Colonic mucosa (tissue), 4 donors: ENCODE measurements at places on chromosomes 1 and 21.

DNA sequence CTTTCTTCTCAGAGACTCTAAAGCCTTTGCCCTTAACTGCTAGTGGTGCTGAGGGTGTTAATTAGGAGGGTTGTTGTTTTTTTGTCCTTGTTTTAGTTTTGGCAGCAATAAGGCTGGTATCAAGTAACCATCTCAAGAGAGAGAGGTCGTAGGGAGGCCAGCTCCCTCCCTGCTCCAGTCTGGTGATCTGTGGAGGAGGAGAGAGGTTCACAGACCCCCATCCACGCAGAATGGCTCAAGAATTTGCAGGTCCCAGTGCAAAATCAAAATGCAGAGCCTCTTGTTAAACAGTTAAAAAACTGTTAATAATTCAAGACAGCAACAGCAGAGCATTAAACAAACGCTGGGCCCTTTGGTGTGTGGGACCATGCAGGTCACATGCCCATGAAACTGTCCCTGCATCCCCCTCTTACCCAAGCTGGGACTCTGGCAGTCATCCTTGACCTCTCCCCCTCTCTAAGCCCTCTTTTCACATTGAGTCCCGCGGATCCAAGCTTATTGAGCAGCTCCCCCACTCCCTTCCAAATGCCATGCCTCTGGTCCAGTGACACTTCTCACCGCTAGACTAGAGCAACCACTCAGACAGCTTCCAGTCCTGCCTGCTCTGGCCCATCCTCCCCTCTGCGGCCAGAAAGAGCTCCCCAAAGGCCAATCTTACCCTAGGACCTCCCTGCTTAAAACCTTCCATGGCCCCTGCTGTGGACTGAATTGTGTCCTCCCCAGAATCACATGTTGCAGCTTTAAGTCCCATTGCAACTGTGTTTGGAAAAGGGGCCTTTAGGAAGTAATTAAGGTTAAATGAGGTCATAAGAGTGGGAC lies 47.7 kb upstream of the RPL11 start:
- H3K4me1 ChIP-seq: no peaks in the 10 kb centered on the region
- no peak for DNase-seq
- H3K36me3 ChIP-seq: no peaks in the 10 kb centered on the region
- no peak overlapping the region for H3K27ac ChIP-seq

DNA sequence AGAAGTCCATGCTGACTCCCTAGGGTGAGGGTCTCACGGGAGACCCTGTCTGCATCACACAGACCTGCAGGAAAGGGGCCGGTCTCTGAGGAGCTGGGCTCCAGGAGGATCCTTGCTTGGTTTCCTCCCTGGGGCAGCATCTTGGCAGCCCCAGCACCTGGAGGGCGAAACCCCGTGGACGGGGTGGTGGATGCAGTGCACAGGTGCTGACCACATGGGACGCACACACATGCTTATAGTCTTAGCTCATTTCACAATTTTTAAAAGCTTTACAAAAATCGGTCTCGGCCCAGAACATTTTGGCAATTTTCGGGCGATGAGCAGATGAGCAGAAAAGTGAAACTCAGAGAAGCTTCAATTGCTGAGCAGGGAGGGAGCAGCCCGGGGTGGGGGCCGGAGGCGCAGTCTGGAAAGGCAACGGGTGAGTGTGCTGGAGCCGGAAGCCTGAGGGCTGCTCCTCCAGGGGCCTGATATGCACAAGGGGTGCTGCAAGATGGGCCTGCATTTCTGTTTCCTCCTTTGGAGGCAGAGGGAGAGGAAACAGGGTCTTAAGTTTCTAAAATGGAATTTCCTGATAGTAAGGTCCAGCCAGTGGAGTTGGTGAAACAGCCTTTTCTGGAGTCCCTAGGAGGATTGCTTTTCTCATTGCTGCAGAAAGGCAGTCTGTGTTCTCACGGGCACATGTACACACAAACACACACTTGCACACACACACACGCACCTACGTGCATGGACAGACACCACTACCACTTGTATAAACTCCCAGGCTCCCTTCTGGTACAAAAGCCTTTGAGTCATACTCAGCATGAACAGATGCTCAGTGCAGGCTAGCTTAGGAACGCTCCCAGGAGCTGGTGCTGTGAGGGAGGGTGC lies 60.6 kb downstream of the SCCPDH start:
- H3K27ac ChIP-seq: no peak overlapping the region
- no peaks in the 10 kb centered on the region for H3K36me3 ChIP-seq
- H3K4me1 ChIP-seq: peaks cover 3% of the 10 kb centered on the region
- H3K4me3 ChIP-seq: no peak overlapping the region
- no peaks in the 10 kb centered on the region for H3K27me3 ChIP-seq
- no peak for DNase-seq

DNA sequence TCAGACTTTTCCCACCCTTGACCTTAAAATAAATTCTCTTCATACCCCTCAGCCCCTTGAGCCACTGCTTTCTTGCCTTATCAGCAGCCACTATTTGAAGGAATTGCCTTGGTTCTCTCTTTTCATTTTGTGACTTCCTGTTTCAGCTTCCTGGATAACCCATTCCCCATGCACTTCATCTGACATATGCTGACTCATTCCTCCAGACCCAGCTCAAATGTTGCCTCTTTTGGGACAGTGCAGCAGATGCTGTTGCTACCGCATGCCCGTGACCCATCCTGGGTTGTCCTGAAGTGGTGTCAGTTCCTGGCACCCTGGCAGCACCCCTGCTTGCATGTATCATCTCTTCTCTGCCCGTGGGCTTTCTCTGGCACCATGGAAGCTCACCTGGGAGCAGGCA lies 496.1 kb downstream of the PTPRU start:
- H3K4me1 ChIP-seq: no peaks in the 10 kb centered on the region
- DNase-seq: no peak
- no peak overlapping the region for H3K27ac ChIP-seq

DNA sequence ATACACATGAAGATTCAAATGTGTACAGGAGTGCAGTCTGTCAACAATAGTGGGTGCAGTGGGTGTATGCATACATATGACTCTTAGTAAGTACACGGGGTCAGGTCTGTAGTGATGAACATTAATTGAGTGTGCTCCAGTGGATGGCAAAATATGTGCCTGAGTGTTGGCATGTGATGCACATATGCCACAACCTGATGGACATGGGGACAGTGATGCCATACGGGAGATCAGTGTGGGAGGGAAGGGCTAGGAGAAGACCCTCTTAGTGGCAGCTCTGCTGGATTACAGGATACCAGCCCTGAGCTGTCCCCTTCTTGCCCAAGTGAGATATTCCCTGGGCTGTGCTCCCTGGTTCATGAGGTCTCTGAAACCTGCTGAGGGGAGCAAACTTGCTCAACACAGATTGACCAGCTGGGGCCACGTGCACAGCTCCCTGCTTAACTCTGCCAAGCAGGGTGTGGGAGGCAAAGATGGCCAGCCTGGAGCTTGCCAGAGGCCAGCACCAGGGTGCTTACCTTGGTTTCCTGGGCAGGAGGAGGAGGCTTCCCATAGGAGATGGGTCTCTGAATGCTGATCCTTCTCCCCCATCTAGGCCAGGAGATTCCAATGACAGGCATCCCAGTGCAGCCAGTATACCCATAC lies 2.2 kb downstream of the SHISA4 start:
- no peak overlapping the region for H3K4me3 ChIP-seq
- no peak overlapping the region for H3K27ac ChIP-seq
- DNase-seq: no peak
- H3K27me3 ChIP-seq: peaks cover 12% of the 10 kb centered on the region
- peaks cover 5% of the 10 kb centered on the region for H3K4me1 ChIP-seq

DNA sequence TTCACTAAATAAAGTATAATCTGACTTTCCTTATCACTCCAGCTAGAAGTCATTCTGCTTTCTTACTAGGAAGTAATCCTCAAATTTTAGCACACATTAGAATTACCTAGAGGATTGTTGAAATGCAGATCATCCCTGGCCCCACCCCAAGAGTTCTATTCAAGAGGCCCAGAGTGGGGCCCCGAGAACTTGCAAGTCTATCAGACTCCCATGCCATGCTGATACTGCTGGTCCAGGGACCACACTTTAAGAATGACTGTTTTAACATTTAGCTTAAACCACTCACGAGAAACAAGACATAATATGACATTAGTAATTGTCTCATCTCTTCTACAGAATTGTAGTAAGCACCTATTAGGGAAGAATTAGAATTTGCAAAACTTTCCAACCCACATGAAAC lies 7.7 kb upstream of the SYNJ1 start:
- no peak overlapping the region for H3K4me3 ChIP-seq
- H3K27me3 ChIP-seq: no peaks in the 10 kb centered on the region
- no peaks in the 10 kb centered on the region for H3K36me3 ChIP-seq
- H3K4me1 ChIP-seq: no peaks in the 10 kb centered on the region
- no peak for DNase-seq

- H3K4me1 ChIP-seq: no peaks in the 10 kb centered on the region
- no peaks in the 10 kb centered on the region for H3K36me3 ChIP-seq
- no peak for DNase-seq
- no peak overlapping the region for H3K4me3 ChIP-seq
These were observed 13.3 kb downstream of the TRPM2 start for GRCh38 chr21:44366586-44367211.

DNA sequence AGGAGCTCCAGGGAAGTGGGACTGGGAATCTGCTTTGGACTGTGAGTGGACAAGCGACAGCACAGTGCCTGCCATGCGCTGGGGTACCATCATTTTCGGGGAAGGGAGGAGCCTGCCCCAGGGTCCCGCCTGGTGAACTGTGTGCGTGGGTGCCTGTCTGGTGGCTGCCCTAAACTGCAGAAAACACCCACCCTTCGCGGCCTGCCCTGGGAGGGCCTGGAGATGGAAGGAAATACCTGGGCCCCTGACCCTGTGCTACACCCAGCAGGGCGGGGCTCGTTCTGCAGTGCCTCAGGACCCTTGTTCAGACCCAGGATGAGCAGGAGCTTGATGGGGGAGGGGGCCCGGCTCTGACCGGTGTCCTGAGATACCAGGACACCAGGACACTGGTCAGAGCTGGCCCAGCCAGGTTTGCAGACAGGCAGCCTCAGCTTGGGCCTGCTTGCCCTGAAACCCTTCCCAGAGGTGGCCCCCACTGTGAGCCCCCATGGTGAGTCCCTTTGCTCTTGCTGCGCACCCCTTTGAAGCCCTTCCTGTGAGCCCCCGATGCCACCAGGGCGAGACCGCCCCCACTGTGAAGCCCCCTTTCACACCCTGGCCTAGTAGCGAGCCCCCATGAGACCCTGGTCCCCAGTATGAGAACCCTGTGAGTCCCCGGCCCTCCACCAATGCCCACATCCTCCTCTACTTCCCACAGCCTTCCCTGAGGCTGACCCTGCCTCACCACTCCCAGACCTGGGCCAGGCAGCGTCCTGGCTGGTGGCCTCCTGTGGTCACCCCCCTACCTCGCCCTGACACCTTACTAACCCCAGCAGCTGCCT lies 2.6 kb downstream of the GJC2 start:
- H3K27ac ChIP-seq: no peak overlapping the region
- H3K4me1 ChIP-seq: no peaks in the 10 kb centered on the region
- no peak overlapping the region for H3K4me3 ChIP-seq
- DNase-seq: no peak
- H3K36me3 ChIP-seq: no peaks in the 10 kb centered on the region

GRCh38 chr21:9730866-9731265 lies 790.5 kb upstream of the TPTE start:
- H3K27ac ChIP-seq: no peak overlapping the region
- no peaks in the 10 kb centered on the region for H3K4me1 ChIP-seq
- DNase-seq: no peak
- H3K36me3 ChIP-seq: no peaks in the 10 kb centered on the region
- no peak overlapping the region for H3K4me3 ChIP-seq

- H3K27ac ChIP-seq: peak overlapping the region; percentile 69
These were observed 1.2 kb downstream of the PABPC4 start for GRCh38 chr1:39575191-39576015.

- no peaks in the 10 kb centered on the region for H3K27me3 ChIP-seq
- H3K4me1 ChIP-seq: no peaks in the 10 kb centered on the region
- no peak for DNase-seq
- H3K36me3 ChIP-seq: no peaks in the 10 kb centered on the region
- H3K27ac ChIP-seq: no peak overlapping the region
These were observed 75.1 kb upstream of the GNG4 start for GRCh38 chr1:235724730-235725129.

GRCh38 chr1:100378956-100379355 lies 26.6 kb downstream of the CDC14A start:
- no peaks in the 10 kb centered on the region for H3K27me3 ChIP-seq
- H3K4me3 ChIP-seq: no peak overlapping the region
- H3K27ac ChIP-seq: no peak overlapping the region
- H3K36me3 ChIP-seq: no peaks in the 10 kb centered on the region
- DNase-seq: no peak
- H3K4me1 ChIP-seq: no peaks in the 10 kb centered on the region

GRCh38 chr1:182669266-182669665 lies 15.1 kb downstream of the RGS8 start:
- no peaks in the 10 kb centered on the region for H3K4me1 ChIP-seq
- no peak overlapping the region for H3K27ac ChIP-seq
- H3K27me3 ChIP-seq: no peaks in the 10 kb centered on the region
- H3K36me3 ChIP-seq: no peaks in the 10 kb centered on the region
- H3K4me3 ChIP-seq: no peak overlapping the region

- H3K27ac ChIP-seq: no peak overlapping the region
- no peaks in the 10 kb centered on the region for H3K27me3 ChIP-seq
- H3K4me1 ChIP-seq: no peaks in the 10 kb centered on the region
- H3K4me3 ChIP-seq: no peak overlapping the region
- H3K36me3 ChIP-seq: no peaks in the 10 kb centered on the region
These were observed 12.8 kb downstream of the SH2D1B start for GRCh38 chr1:162398999-162399580.

- no peak overlapping the region for H3K27ac ChIP-seq
- H3K27me3 ChIP-seq: no peaks in the 10 kb centered on the region
- peaks cover 5% of the 10 kb centered on the region for H3K4me1 ChIP-seq
- H3K36me3 ChIP-seq: no peaks in the 10 kb centered on the region
- DNase-seq: peak; percentile 33
- H3K4me3 ChIP-seq: peak overlapping the region; percentile 71
These were observed 1.1 kb downstream of the C2CD2 start for GRCh38 chr21:41952568-41953248.

DNA sequence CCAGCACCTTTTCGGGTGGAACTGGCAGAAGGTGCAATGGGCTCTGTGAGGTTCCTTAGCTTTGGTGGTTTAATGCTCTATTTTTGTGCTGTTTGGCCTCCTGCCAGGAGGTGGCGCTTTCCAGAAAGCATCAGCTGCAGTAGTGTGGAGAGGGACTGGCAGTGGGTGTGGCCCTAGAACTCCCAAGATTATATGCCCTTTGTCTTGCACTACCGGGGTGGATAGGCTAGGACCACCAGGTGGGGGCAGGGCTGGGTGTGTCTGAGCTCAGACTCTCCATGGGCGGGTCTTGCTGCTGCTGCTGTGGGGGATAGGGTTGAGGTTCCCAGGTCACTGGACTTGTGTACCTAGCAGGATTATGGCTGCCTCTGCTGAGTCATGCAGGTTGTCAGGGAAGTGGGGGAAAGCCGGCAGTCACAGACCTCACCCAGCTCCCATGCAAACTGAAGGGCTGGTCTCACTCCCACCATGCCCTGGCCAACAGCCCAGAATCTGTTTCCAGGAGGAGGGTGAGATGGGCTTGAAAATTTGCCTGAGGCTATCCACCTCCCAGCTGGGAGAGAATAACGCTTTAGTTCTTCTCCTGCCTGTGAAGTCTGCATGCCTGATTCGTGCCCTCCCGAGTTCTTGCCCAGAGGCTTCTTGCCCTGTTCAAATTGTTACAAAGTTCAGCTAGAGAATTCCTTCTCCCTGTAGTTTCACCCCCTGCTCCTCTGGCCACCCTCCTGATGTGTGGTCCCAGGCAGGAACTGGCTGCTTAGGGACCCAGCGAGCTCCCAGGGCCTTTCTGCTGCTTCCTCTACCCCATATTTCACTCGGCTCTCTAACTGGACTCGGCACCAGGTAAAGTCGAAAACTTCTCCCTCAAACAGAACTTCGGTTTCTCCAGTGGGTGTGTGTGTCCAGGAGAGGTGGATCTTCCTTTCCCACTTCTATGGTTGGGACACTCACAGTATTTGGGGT lies 76.5 kb upstream of the BTG3 start:
- no peaks in the 10 kb centered on the region for H3K27me3 ChIP-seq
- no peaks in the 10 kb centered on the region for H3K4me1 ChIP-seq
- DNase-seq: peak; percentile 39
- no peaks in the 10 kb centered on the region for H3K36me3 ChIP-seq
- no peak overlapping the region for H3K4me3 ChIP-seq
- H3K27ac ChIP-seq: no peak overlapping the region
